Naive thymus-derived CD8-positive, alpha-beta T cell (primary cell): ENCODE measurements at places on chromosomes 4 and X. TPM values are rescaled to one million over a fixed set of nuclear protein-coding genes. Genes with fewer than 3 reads are reported as not detected.

ITIH6 gene
- total RNA-seq = not detected

CXCL5 gene
- total RNA-seq = not detected

FATE1 gene
- not detected for total RNA-seq

CYSLTR1 gene
- total RNA-seq = 1.1 TPM

RS1 gene
- not detected for total RNA-seq

NXF2B gene
- not detected for total RNA-seq

UGT2A1 gene
- total RNA-seq = not detected

HTN3 gene
- total RNA-seq = not detected

SSX4 gene
- total RNA-seq = not detected

DNA sequence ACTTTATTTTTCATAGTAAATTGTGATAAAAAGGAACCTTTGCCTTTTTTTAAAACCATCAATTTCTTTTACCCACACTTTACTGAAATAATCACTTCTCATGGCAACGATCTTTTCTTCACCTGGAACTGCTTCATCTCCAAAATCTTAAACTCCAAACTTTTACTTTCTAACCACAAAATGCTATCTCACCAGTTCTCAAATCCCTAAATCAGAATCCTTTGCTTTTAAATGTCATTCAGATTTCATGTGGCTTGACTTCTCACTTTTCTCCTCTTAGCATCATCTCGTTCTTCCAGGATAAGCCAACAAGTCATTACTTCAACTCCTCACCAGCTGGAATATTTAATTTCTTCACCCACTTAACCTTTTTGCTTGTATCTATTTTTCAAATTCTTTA, 284.3 kb upstream of the RASGEF1B start:
- DNase-seq = no peak

DNA sequence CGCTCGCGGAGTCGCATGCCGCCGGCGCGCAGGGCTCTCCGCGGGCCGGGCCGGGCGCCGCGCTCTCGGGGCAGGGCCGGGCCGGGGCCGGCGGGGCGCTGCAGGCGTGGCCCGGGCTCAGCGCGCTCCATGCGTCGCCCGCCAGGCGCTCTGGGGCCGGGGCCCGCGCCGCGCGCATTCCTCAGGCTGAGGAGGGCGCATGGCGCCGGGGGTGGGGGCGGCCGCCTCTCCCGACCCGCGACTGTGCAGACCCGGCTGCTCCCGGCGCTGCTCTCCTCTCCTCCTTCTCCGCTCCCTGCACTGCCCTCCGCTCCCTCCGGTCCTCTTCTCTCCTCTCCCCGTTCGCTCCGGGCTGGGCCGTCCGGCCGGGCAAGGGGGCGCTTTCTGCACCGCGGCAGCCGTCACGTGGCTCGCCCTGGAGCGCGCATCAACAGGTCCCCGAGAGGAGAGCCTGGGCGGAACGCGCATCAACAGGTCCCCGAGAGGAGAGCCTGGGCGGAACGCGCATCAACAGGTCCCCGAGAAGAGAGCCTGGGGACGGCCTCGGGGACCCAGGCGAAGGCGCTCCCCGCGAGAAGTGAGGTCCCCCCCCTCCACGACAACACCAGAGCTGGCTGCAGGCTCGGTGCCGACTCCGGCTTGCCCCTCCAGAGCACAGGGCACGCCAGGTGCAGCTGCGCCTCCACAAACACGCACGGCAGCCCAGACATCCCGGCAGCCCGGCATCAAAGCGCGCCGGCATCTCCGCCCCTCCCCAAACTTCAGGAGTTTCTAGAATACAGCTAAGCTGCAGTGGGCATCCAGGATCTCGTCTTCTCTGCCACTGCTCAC, 12.9 kb downstream of the PPP2R3B start:
- DNase-seq = peak; percentile 13

DNA sequence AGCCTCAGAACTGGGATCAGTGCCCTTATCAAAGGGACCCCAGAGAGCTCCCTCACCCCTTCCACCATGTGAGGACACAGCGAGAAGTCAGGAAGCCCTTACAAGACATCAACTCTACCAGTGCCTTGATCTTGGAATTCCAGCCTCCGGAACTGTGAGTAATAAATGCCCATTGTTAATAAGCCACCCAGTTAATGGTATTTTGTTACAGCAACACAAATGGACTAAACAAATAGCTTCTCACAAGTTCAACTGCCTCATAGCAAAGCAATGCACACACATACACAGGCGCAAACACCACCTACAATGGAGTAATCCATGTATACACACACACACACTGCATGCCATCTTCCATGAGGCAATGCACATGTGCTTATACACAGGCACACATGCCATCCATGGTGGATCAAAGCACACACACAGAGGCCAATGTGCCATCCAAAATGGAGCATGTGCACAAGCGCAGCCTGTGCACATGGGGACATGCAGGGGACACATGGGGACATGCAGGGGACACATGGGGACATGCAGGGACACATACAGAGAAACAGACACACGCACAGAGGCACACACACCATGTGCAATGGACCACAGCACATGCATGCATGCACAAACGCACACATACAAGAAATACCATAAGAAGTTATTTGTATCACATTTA, 137.6 kb upstream of the TBL1X start:
- DNase-seq = no peak

- no peak for DNase-seq
Measured at GRCh38 chrX:1449823-1450149, 2.9 kb downstream of the ASMTL start.

GRCh38 chrX:76172325-76172893, 453 bp upstream of the PBDC1 start:
- DNase-seq = no peak

DNA sequence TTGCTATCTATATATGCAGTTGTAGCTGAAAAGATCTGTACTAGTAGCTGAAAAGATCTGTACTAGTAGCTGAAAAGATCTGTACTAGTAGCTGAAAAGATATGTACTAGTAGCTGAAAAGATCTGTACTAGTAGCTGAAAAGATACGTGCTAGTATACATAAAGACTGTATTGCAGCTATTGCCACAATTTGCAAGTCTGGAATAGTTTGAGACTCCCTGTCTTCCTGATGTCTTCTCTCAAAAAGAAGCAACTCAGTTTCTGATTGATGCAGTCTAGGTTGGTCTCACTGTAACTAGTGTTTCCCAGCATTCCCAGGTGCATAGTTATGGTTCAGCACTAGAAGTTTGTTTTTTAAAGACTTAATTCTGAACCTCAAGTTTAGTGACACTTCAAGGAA, 15.0 kb downstream of the SLAIN2 start:
- DNase-seq = no peak

- no peak for DNase-seq
Measured at GRCh38 chrX:13223868-13224567, 95.8 kb downstream of the ATXN3L start.

DNA sequence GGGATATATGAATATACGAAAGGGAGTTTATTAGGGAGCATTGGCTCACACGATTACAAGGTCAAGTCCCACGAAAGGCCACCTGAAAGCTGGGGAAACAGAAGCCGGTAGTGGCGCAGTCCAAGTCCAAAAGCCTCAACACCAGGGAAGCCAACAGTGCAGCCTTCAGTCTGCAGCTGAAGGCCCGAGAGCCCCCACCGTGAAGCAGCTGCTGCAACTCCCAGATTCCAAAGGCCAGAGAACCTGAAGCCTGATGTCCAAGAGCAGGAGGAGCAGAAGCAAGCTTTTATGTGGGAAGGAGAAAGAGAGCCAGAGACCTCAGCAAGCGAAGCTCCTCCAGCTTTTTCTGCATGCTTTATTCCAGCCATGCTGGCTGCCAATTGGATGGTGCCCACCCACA, 275.8 kb downstream of the PTTG2 start:
- no peak for DNase-seq

GRCh38 chr4:20829617-20830357, 129.5 kb downstream of the PACRGL start:
- no peak for DNase-seq

- no peak for DNase-seq
Measured at GRCh38 chr4:161336016-161336530, 827.7 kb downstream of the FSTL5 start.

- DNase-seq = no peak
Measured at GRCh38 chrX:370963-371745, 15.6 kb downstream of the PPP2R3B start.

- no peak for DNase-seq
Measured at GRCh38 chrX:85993539-85994197, 53.7 kb downstream of the CHM start.

DNA sequence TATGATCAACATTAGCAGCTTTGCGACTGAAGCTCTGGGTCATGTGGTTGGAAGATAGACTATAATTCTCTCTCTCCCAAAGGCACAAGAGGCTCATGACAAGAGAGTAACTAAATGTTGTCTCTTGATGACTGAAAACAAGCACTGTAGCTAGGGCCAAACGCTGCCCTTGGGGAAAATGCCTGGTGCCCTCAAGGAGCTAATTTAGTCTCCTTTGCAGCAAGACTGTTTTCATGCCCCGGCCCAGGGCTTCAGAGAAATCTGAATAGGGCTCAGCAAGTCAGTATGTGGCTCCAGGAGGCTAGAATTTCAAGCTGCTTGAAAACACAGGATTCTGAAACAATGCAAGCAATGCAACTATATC, 411.9 kb downstream of the GPAT3 start:
- no peak for DNase-seq

DNA sequence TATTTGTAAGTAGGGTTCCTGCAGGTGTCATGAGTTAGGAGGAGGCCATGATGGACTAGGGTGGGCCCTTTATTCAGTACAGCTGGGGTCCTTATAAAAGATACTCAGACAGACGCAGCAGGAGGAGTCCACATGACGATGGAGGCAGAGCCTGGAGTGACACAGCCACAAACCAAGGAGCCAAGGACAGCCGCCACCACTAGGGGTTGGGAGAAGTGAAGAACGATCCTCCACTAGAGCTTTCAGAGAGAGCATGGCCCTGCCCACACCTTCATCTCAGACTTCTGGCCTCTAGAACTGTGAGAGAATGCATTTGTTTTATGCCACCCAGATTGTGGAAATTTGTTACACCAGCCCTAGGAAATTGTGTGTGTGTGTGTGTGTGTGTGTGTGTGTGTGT, 31.1 kb downstream of the JAKMIP1 start:
- DNase-seq = no peak

DNA sequence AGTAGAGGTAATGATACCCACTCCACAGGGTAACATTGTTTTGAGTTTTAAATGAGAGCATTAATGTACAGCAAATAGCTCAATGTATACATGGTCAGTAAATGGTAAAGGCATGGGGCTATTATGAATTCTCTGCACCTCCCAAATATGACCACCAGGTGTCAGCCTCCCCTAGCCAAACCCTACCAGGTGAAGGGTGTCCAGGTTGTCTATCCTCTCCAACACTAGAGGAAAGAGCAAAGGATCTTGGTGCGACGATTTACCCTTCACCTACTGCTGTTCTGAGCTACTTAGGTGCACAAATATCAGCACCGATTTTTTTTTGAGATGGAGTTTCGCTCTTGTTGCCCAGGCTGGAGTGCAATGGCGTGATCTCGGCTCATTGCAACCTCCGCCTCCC, 26.5 kb upstream of the XIAP start:
- DNase-seq = peak; percentile 74

GRCh38 chr4:52604215-52604614, 54.9 kb downstream of the USP46 start:
- DNase-seq = no peak

DNA sequence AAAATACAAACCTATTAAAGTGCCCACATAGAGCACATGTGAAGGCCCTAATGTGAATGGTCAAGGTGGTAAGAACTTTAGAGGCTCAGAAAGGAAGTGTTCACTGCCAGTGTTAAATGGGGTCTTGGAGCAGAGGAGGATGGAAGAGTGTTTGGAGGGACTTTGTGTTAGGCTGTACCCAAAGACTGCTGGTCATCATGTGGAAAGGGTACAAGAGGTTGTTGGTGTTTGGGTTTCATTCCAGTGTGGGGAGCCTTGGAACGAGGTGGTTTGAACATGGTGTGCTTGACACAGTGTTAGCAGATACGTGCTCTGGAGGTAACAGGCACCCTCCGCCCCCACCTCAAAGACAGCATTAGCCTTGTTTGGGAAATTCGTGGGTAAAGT, 73.1 kb downstream of the RAPGEF2 start:
- no peak for DNase-seq

- no peak for DNase-seq
Measured at GRCh38 chr4:163810755-163811154, 316.3 kb downstream of the TMA16 start.

DNA sequence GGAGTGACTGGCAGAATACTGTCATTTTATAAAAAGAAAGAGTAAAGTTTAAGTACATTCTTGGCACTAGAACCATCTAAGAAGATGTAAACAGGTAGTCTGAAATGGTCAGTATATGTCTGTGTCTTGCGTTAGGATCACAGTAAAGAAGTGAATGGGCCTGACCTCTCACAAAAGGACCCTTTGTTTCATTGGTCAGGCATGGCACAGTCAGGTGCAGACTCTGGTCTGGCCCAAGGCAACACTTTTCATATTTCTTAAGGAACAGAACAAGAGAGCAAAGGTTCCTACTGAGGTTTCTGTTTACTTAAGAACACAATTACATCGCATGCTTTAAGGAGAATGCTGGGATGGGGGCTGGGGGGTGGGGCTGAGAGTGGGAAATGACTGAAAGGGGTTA, 48.1 kb downstream of the RPGR start:
- DNase-seq = no peak

GRCh38 chr4:15906020-15906443, 32.5 kb downstream of the FGFBP1 start:
- no peak for DNase-seq

DNA sequence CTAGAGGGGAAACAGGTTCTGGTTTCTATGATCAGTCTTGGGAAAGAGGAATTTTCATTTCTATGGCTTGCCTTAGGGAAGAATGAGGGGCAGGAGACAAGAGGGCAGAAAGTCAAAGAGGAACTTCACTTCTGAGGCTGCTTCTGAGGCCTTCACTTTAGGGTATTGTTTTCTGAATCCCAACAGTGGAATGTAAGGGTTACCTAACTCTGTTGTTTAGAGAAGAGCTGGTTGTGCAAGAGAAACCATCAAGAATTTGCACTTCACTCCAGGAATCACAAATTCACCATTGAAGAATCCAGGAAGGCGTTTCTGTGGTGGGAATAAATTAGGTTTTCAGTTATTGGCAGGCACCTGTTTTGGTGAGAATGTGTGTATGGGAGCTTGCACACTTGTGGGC, 126.7 kb upstream of the AMOT start:
- DNase-seq = no peak

- DNase-seq = no peak
Measured at GRCh38 chr4:70945452-70946055, 43.4 kb downstream of the MOB1B start.

DNA sequence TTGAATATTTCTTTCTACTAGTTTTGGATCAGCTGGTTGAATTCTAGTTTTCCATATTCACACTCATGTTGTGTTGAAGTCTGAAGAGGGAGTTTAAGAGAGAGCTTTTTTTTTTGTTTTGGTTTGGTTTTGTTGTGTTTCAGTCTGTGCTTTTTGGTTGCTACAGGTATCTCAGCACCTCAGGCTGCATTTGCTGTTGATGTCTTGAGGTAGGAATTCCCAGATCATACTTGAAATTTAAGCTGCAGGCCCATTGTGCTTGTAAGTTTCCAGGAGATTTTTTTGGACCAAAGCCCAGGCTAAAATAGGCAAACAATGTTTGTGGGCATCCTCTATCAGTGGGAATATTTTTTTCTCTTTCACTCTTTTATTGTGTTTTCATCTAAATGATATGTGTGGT, 190.2 kb upstream of the AGA start:
- DNase-seq = no peak

- DNase-seq = no peak
Measured at GRCh38 chrX:107686792-107687191, 58.5 kb downstream of the PRPS1 start.
